ENCODE measurements at places on chromosomes 5 and 9.

DNA sequence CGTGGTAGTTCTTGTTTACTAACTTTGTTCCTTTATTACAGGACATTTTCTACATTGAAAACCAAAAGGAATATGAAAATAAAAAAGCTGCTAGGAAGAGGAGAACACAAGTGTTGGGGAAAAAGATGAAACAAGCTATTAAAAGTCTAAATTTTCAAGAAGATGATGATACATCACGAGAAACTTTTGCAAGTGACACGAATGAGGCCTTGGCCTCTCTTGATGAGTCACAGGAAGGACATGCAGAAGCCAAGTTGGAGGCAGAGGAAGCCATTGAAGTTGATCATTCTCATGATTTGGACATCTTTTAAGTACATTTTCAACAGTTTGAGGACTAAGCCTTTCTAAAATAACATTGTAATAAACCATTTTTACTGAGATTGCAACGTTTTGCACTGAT lies 23.8 kb downstream of the PHAX start:
- DNase-seq = no peak

- no peak for DNase-seq
These were observed 11.2 kb downstream of the UBE2QL1 start for GRCh38 chr5:6459896-6460295.

DNA sequence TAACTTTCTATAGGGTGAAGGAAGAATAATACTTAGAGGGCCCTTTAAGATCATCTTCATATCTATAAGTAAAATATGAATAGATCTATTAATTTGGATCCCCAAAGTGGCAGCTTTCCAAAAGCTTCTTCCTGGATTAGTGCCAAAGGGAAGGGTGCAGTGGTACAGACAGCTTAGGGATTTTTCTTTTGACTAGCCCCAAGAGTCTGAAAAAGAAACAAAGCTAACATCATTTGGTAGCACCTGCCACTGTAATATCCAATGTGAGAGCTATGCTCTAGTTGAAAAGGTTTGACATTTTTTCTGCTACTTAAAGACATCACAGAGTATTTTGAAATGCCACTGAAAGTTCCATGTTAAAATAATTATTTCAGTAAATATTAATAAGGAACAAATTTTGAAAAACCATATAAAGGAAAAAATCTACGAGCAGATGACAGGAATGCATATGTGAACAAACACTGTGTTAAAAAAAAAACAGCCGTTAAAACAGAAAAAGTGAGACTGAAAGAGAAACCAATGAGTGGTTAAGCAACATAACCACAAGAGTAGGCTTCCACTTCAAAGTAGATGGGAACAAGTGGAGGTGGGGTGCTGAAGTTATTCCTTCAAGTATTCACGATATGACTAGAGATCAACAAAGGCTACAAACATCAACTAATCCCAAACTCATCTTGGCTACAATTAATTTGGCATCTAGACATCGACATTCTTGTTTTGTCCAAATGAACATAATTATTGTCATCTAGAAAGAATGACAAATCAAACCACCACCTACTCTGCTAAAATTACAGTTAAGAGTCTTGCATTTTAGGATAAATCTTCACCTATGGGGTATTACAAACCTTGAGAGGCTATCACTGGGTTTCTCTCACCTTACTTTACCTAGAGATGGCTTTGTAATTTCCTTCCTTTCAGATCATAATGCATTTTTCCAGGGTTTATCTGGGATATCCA lies 137.5 kb downstream of the CPLANE1 start:
- no peak for DNase-seq

DNA sequence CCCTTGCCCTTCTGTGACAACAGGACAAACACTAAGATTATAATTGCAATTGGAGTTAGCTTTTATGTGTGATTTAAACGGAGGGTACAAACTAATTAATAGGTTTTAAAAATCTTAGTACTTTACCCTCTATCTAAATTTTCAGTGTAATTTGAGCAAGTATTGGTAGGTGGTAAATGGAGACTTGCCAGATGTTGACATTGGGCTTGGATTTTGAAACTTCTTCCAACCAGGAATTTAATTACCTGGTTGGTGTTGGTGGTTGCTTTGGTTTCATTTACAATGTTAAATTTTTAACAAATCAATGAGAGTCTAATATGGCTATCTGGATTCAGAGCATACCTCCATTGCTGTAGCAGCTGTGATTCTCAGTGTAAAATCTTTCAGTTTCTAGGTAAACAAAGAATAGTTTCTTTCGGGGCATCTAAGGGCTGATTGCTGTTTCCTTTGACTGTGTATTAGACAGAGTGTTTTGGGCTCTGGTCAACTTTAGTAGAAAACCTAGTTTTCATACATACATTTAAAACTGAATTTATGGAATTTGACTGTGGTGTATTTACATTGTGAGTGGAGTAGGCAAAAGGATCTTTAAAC lies 1.9 kb downstream of the DAPK1 start:
- no peak for DNase-seq

Measured in head of caudate nucleus (tissue), 42 donors.